ENCODE measurements at places on chromosomes 2 and 18.

- no peak for DNase-seq
These were observed 215.3 kb downstream of the CALCRL start for GRCh38 chr2:187232749-187233148.

GRCh38 chr2:180829261-180829660 is 151.1 kb upstream of the UBE2E3 start:
- no peak for DNase-seq

DNA sequence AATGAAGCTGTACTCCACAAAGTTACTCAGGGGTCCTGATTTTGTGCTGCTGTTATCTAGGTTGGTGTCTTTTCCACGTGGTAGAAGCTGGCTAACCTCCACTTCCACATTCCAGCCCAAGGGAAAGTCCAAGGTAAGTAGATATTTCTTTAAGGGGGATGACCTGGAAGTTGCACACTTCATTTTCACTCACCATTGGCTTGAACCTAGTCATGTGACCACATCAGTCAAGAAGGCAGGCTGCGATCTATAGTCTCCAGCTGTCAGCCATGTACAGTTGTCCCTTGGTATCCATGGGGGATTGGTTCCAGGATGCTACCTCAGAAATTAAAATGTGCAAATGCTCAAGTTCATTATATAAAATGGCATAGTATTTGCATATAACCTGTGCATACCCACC is 31.9 kb upstream of the TGIF1 start:
- no peak for DNase-seq

DNA sequence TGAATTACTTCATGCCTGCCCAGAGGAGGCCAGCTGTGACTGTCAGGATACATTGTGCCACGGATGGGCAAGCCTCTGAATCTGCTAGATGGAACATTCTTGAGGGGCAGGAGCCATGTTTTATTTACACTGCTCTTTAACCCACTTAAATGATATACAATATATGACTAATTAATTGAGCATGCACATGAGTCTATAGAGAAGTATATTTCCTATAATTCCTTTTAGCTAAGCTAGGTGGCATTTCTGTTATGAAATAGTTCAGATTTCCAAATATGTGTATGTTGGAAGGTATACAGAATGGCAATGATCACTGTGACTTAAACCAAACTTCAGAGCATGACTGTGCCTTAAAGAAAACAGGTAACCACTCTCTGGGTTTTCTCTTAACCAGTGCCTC is 131.7 kb downstream of the RAB3GAP1 start:
- DNase-seq = no peak

DNA sequence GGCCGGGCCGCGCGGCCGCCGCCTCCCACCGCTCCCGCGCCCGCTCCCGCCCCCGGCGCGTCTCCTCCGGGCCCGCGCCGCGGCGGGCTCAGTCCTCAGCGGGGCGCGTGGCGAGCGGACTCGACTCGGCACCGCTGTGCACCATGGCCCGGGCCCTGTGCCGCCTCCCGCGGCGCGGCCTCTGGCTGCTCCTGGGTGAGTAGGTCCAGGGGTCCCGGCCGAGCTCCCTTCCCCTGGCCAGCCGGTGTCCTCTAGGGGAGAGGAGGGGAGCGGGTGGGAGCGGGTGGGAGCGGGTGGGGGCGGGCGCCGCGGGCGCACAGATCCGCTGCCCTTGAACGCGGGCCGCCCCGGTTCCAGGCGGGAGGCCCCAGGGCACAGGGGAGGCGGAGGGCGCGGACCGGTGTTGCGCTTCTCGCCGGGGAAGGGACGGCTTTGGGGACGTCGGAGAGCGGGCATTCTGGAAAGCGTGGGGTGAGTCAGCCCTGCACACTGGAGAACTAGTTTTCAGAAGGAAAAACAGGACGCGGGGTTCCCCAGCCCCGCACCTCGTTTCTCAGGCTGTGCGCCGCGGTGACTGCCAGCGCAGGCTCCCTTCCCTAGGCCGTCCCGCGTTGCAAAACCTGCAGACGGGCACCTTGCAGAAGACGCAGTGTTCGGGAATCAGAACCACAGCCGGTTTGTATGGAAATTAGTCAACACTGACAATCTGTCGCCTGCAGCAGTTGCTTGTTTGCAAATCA is at the start of gene RAMP1:
Gene RAMP1 (plus strand): TSS at position 91 of the 740 bp plus-strand sequence. CDS start 53 bp downstream, at position 144.
- no peak for DNase-seq

- DNase-seq = no peak
These were observed 145.3 kb downstream of the RND3 start for GRCh38 chr2:150341982-150342680.

- no peak for DNase-seq
These were observed 645.5 kb upstream of the ID2 start for GRCh38 chr2:8036366-8036765.

DNA sequence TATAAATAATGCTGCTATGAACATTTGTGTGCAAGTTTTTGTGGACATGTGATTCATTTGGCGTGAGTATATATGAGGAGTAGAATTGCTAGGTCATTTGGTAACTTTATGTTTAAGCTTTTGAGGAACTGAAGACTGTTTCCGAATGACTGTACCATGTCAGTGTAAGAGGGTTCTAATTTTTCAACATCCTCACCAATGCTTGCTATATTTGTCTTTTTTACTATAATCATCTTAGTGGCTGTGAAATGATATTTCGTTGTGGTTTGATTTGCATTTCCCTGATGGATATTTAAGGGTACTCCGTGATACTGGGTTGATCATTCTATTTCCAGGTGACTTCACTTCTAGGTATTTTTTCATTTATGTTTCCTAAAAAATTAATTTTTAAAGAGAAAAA is 241.1 kb downstream of the BCL2 start:
- no peak for DNase-seq

Data from SK-N-DZ (cell line).